ENCODE measurements at places on chromosomes 3 and 15. TPM values are rescaled to one million over a fixed set of nuclear protein-coding genes. Genes with fewer than 3 reads are reported as not detected.

GP9 gene
- total RNA-seq, result not detected

CCR9 gene
- not detected for total RNA-seq

NLGN1 gene
- 6.1 TPM for total RNA-seq

SPESP1 gene
- total RNA-seq, result 0.98 TPM

PXYLP1 gene
- total RNA-seq, result 9.1 TPM

A4GNT gene
- not detected for total RNA-seq

CCDC14 gene
- 46.0 TPM for total RNA-seq

DUOX1 gene
- total RNA-seq, result not detected

AQP9 gene
- 0.09 TPM for total RNA-seq

THAP10 gene
- total RNA-seq, result 7.9 TPM

All from fibroblast of the aortic adventitia (primary cell).